ENCODE measurements at places on chromosomes 5 and 9.
A peak's percentile ranks its signal among the peaks of the same experiment; 100 is the strongest.

- DNase-seq: peak; percentile 52
Measured at GRCh38 chr5:148820461-148821395, 5.7 kb upstream of the ADRB2 start.

DNA sequence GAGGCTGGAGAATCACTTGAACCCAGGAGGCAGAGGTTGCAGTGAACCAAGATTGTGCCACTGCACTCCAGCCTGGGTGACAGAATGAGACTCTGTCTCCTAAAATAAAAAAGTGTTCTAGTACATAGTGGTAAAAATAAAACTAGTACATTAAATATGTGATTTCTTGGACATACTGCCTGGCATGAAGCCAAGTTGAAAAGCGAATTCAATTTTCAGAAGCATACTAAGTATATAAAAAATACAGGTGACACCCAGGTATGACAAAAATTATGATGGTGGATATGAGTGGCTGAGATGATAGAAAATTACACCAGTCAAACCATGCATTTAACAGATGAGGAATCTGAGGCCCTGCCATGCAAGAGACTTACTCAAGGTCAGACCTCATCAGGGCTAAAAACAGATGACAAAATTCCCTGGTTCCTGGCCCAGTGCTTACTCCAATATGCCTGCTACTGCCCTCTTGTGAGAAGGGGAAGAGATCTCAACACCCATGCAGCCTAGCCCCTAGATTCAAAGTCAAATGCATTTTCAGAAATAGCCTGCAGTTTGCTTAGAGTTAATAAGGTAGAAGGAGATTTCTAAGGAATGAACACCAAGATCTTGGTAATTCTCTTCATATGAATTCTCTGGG, 46.6 kb upstream of the GNPDA1 start:
- peak; percentile 50 for DNase-seq

GRCh38 chr9:83106263-83106662, 43.3 kb upstream of the RASEF start:
- no peak for DNase-seq

- DNase-seq: no peak
Measured at GRCh38 chr5:172086194-172086975, 79.9 kb upstream of the FBXW11 start.

DNA sequence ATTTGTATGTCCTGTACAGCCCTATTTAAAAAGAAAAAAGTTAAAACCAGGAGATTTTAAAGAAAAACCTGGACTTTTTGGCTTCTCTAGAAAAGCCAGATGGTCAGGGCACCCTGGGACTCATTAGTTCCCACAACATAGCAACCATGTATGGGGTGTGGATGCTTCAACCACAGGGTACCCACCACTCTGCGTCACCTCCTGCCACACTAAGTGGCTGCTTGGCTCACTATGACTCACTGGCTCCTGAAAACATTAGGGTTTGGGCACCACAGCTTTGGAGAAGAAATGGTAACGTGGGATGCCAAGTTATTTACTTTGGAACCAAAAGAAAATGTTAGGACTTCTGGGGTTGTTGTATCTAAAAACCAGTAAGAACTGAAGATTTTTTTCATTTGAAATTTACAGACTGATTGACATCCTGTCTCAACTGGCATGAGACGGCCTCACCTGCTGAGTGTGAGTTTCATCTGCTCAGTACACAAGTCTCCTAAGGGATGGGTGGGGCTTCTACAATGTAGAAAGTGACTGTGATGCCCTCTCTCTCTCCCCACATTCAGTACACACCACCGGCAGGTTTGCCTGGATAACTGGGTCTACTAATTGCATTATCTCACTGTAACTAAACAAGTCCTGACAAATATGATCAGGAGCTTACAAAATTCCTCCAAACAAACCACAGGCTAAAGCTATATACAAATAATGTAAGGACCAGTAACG, 103.9 kb downstream of the ESM1 start:
- no peak for DNase-seq

- peak; percentile 81 for DNase-seq
Measured at GRCh38 chr9:125509476-125509875, 197.5 kb downstream of the MAPKAP1 start.

DNA sequence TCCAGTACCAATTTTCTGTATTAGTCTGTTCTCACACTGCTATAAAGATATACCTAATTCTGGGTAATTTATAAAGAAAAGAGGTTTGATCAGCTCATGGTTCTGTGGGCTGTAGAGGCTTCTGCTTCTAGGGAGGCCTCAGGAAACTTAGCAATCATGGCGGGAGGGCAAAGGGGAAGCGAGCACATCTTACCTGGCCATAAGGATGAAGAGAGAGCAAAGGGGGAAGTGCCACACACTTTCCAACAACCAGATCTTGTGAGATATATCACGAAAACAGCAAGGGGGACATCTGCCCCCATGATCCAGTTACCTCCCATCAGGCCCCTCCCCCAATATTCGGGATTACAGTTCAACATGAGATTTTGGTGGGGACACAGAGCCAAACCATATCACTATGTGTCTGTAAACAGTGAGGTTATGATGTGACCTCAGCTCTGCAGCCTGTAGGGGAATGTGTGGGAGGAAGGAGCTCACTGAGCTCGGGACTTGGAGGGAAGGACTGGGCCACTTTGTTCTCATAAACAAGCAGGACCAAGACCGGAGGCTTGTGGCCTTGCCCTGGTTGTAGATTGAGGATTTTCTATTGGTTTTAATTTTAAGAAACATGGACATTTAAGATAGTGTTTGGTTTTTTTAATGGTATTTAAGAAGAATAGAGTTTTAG, 85.2 kb downstream of the EHMT1 start:
- no peak for DNase-seq

GRCh38 chr9:5854063-5854790, 21.3 kb upstream of the ERMP1 start:
- no peak for DNase-seq

DNA sequence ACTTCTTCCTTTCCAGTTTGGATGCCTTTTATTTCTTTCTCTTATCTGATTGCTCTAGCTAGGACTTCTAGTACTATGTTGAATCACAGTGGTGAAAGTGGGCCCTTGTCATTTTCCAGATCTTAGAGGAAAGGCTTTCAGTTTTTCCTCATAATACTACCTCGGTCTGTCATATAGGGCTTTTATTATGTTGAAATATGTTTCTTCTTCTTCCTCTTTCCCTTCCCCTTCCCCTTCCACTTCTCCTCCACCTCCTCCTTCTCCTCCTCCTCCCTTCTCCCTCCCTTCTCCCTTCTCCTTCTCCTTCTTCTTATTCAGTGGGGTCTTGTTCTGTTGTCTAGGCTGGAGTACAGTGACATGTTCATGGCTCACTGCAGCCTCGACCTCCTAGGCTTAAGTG, 9.2 kb upstream of the TERT start:
- DNase-seq: no peak

DNA sequence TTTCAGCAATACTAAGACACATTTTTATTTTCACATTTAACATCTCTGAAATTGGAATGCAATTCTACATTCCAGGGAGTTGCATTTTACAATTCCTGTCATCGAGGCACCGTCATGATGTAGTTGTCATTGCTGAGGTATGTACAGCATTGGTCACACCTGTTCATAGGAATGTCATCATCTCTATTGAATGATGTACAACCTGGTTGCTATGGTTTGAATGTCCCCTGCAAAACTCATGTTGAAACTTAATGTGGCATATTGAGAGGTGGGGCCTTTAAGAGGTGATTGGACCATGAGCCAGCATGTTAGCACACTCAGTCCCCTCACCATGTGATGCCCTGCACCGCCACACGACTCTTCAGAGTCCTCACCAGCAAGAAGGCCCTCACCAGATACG, 103.1 kb downstream of the CEMIP2 start:
- DNase-seq: no peak

DNA sequence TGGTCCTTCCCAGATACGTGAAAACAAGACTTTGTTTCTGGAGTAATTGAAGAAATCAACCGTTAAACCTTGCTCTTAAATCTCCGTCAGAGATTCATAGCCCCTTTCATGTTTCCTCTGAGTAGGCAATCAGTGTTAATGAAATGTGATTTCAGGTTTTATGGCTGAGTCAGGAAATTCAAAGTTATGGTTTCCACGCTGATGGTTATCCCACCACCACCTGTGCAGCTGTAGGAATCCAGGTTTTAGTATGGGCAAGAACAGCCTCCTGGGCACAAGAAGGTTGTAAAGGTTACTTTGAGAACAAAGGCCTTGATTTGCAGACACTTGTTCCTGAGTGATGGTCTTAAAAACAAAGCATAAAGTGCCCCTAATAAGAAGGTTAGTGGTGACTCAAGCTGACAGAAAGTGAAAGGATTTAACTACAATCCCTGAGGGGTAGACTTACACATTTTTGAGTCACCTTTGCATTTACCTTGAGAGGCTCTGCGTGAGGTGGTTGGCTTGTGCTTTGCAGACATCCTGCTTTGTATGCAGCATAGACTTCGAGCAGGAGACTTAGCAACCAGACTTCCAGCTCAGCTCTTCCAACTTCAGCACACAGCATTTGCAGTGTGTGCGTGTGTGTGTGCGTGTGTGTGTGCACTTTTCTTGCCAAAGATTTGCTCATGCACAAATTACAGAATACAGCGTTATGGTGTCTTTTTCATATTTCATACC, 159.6 kb downstream of the TLE4 start:
- no peak for DNase-seq

DNA sequence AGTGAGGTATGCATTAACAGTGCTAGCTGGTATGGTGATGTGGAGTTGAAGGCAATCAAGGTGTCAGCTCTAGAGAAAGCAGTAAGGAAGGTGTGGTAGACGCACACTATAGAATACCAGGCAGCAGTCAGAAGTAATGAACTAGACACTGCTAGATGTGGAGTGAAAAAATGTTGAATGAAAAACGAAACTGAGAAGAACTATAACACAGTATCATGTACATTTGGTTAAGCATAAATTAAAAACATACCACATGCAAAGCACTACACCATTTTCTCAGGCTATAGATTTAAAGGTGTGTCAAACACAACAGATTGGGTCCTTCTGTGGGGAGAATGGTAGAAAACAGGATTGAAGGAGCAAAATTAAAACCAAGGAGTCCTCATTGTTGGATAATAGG, 15.4 kb downstream of the ZNF622 start:
- DNase-seq: no peak

GRCh38 chr9:22683700-22684075, 237.1 kb downstream of the DMRTA1 start:
- peak; percentile 84 for DNase-seq

Measured in HCEC 1CT (cell line).